ENCODE measurements at places on chromosomes 11 and 22.

GRCh38 chr11:59883597-59883996 is 5.0 kb downstream of the OOSP3 start:
- no peak for DNase-seq

DNA sequence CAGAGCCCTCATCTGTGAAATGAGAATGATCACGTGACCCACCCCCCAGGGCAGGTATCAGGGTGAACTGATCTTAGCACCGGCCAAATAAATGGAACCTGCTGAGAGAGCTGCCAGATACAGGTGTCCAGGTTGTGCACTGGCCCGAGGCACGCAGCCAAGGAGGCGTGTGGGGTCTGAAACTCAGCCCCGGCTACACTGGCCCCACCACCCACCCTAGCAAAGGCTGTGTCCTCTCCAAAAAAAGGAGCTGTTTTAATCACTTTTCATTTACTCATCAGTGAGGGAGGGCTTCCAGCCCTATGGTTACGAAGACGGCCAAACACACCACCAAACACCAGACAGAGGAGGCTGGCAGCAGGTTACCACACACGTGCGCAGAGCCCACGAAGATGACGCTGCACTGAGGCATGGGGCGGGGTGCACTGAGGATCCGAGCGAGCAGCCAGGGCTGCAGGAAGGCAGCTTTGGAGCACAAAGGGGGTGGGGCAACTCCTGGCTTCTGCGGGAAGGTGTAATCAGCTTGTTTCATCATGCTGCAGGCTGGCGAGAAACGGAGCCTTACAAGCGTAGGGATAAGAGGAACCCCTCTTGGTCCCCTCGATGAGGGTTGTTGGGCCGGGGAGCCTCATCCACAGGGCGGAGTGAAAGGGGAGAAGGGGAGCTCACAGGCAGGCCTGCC is 19.5 kb upstream of the SLC22A12 start:
- no peak for DNase-seq

GRCh38 chr11:126914941-126915340 is 85.6 kb downstream of the KIRREL3 start:
- DNase-seq = no peak

- no peak for DNase-seq
Observed at GRCh38 chr11:121300313-121300971, 7.9 kb downstream of the SC5D start.

GRCh38 chr11:69425895-69426544 is 55.4 kb upstream of the LINC01488 start:
- no peak for DNase-seq

DNA sequence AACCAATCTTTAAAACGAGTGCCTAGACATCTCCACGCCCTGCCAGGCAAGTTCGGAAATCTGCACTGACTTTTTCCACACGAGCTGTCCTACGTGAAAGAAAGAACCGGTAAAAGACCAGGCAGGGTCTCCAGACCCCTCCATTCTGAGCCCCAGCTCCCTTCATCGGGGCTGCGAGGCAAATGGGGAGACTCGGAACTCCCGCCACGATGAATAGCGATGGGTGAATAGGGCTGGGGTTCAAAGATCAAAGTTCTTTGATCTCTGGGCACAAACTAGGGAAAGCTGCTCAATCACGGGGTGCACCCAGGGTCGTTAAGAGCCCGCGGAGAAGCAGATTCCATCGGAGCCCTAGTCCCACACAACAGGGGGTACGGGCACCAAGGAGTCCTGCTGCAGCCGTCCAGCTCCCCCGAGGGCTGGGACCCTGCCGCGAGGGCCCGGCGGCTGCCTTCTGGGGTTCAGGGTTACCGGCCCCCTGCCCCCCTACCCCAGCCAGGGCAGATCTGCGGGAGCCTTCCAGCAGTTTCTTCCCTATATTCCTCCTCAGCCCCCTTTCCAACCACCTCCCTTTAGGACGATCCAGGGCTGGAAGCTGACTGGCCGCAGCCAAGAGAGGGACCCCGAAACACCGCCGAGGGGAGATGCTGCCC is 1.1 kb downstream of the LRP4 start:
- DNase-seq = no peak

GRCh38 chr11:72038491-72038890 is 39.8 kb downstream of the IL18BP start:
- DNase-seq = no peak

GRCh38 chr11:116865696-116866095 is 28.3 kb upstream of the APOA1 start:
- no peak for DNase-seq

DNA sequence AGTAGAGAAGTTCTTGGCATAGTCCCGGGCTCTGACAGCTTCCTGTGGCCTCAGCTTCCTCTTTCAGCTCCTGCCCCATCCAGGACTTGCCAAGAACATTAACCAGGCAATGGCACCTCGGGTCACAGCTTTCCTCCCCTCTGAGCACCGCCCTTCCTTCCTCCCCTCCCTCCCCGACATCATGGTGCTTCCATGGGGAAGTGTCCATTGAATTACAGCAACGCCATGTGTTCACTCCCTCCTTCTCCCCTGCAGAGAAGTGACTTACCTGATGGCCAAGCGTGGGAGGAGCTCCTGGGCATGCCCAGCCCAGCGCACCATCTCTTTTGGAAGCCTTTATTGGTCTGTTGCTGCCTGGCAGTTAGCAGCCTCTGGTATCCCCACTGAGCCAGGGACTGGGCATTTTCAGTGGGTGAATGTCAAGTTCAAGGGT is 25.8 kb upstream of the DAGLA start:
- DNase-seq = no peak

GRCh38 chr11:24264868-24265267 is 232.0 kb upstream of the LUZP2 start:
- no peak for DNase-seq

DNA sequence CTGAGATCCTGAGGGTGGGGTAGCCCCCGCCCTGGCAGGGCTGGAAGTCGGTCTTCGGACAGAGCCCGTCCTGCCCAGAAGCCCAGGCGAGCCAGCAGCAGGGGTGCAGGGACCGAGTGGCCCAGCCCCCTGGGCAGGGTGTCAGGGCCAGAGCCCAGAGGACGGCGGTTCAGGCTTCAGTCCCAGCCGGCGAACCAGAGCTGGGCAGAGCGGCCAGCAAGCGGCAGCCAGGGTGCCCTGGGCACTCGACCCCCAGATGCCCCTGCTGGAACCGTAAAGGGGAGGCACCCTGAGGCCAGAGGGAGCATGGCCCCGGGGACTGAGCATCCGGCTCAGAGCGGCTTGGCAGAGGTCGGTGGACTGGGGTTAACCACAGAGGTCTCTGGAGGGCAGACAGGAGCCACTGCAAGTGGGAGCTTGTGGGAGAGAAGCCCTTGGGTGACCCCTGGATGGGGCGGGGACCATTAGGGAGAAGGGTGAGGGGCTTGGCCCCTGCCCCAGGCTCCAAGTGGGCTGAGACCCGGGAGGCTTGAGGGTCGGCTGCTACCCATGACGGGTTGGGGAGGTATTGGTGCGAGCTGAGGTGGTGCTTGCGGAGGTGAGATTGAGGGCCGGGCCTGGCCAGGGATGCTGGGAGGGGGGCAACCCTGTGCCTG is 15.9 kb downstream of the LSP1 start:
- DNase-seq = no peak

DNA sequence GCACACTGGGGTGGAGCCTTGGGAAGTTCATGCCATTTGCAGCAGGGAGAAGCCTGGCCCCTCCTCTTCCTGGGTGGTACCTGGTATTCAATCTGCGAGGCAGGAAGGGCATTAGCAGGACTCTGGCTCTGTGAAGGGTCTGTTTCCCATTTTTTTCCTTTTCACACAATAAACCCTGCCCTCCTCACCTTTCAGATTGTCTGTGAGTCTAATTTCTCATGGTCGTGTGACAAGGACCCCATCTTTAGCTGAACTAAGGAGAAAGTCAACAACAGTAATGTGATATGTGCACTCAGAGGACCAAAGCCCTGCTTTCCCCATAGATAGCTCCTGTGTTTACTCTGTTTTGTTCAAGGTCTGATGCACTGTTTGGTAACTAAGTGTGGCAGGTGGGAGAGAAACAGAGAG is 26.6 kb upstream of the CASP4 start:
- no peak for DNase-seq

- DNase-seq = no peak
Observed at GRCh38 chr11:132078264-132079076, 708.1 kb downstream of the NTM start.

- DNase-seq = no peak
Observed at GRCh38 chr11:69294571-69295078, 670 bp downstream of the MYEOV start.

- DNase-seq = no peak
Observed at GRCh38 chr22:45211848-45212247, 28.8 kb downstream of the KIAA0930 start.

GRCh38 chr11:79960461-79960860 is 519.6 kb upstream of the TENM4 start:
- no peak for DNase-seq

DNA sequence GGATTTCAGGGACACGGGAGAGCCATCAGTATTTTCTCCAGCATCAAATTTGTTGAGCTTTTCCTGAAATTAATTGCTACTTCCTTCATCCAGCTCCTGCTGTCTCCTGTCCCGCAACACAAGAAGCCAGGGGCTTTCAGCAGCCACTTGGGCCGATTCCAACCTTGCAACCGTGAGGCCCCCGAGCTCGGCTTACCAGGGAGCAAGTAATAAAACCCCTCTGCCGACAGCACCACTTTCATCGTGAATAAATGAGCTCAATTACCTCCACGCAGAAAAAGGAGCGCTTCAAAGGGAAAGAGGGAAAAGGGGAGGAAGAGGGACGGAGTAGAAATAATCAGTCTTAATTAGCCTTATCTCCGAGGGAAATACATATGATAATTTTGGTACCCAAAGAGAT is 76.6 kb downstream of the CELSR1 start:
- no peak for DNase-seq

GRCh38 chr11:57668434-57668782 is 494 bp downstream of the ZDHHC5 start:
- no peak for DNase-seq

DNA sequence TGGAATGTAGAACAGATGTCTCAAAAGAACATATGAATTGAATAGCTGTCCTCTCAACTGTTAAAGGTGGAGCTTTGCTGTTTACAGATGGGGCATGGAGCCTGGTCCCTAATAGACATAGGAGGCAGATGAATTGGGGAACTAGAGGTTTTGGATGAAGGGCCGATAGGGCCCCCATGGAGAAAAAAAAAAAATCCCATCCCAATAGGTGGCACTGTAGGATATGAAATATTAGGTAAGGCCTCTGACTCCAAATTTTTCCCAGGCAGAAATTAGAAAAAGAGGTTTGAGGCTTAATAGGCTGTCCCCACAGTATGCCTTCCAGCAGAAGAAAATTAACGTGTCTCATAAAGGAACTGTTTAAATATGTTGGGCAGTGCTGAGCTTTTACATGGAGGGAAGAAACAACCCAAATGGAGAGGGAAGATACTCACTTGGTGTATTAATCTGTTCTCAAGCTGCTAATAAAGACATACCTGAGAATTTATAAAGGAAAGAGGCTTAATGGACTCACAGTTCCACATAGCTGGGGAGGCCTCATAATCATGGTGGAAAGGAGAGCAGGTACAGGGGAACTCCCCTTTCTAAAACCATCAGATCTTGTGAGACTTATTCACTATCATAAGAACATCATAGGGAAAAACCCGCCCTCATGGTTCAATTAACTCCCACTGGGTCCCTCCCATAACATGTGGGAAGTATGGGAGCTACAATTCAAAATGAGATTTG is 30.1 kb upstream of the TMEM45B start:
- DNase-seq = no peak

- DNase-seq = no peak
Observed at GRCh38 chr11:58930926-58931325, 8.4 kb upstream of the GLYATL1 start.

DNA sequence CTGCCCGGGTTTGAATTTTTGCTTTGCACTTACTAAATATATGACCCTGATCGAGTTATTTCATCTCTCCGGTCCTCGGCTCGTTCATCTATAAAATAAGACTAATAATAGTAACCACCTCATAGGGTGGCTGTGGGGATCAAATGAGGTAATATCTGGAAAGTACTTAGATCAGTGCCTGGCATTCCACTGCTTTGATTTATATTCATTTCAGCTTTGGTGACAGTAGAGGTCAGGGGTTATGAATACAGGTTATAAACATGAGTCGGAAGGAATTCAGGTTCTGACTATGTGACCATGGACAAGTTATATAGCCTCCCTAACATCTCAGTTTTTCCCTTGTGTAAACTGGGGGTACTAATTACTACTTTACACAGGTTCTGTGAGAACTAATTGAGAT is 2.9 kb upstream of the TEAD1 start:
- no peak for DNase-seq

DNA sequence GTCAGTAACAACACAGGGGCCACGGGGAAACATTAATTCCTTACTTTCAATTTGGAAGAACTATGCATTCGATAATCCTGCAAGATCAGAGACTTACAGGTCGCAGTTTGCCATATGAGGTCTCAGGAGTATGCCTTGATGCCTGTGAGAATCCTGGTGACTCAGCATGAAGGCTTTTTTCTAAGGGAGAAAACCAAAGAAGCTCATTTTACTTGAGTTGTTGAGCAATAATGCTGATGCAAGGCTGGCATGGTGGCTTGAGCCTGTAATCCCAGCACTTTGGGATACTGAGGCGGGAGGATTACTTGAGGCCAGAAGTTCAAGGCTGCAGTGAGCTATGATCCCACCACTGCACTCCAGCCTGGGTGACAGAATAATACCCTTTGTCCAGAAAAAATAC is 26.6 kb downstream of the ATG16L2 start:
- DNase-seq = no peak

DNA sequence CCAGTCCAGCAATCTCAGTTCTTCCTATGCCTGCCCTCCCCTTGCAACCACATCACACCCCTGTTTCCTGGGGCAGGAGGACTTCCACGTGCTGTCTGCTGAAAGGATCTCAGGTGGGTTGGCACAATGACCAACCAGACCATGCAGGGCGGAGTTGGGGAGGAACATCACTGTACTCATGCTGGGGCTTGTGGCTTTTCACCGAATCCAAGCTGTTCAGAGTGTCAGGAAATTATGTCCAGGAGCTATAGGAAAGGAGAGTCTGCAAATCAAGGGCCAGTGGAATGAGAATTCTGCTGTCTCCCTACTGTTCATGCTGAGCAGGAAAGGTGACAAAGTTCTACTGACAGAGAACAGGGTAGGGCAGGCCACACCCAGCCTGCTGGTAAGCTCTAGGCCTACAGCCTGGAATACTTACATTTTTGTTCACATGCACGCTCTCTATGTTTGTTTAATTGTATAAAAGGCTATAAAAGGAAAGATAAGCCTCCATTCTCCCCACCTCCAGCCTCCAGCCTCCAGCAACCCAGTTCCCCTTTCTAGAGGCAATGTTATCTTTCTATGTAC is 1.7 kb upstream of the PLAAT2 start:
- no peak for DNase-seq

- no peak for DNase-seq
Observed at GRCh38 chr22:19756288-19757128, 4.1 kb upstream of the TBX1 start.

GRCh38 chr22:50085211-50085972 is at the start of gene MLC1:
MLC1 (minus strand) TSS chr22:50085426; CDS start chr22:50084902, 524 bp downstream.
- no peak for DNase-seq

Measured in cortex of kidney (tissue), 1 donor.